NCI-H1436 (cell line): ENCODE measurements at places on chromosomes 1 and 21.

DNA sequence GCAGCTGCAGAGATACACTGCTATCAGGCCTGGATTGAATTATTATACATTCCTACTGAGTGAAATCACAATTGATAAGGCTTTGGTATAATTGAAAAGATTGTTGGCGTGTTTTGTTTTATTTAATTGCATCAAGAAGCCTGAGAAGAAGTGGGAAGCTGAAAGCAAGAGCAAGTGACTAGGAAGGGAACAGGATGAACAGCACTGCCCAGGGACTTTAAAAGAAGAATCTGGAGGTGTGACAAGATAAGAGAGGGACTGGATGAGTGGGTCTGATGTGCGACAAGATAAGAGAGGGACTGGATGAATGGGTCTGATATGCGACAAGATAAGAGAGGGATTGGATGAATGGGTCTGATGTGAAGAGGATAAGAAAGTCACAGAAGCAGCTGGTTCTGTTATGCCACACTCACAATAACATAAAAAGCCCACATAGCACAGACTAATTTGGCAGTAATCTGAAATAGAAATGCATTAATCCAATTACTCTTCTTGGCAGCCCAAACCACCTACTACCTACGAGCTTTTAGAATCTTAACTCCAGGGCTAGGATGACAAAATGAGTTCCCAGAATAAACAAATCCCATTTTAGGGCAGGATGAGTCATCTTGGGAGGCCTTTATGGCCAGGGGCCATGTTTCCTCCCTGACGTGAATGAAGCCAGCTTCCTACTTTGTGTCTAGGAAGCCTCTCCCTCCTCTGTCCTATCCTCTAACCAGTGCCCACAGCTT is 129.7 kb downstream of the DUSP10 start:
- DNase-seq: no peak

DNA sequence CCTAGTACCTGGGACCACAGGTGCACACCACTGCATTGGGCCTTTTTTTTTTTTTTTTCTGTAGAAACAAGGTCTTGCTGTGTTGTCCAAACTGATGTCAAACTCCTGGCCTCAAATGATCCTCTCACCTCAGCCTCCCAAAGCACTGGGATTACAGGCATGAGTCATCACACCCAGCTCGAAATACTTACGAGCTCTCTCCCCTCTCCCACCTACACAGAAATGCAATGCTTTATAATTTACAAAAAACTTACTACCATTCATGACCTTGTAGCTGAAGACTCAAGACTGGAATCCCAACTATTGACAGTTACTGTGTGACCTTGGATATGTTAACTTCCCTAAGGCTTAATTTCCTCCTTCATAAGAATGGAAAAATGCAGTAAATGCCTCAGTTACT is 18.7 kb downstream of the FOXJ3 start:
- no peak for DNase-seq

- no peak for DNase-seq
These were observed 6.2 kb upstream of the MIXL1 start for GRCh38 chr1:226217273-226217672.

- DNase-seq: no peak
These were observed 62.8 kb upstream of the COL11A1 start for GRCh38 chr1:103171041-103171590.

DNA sequence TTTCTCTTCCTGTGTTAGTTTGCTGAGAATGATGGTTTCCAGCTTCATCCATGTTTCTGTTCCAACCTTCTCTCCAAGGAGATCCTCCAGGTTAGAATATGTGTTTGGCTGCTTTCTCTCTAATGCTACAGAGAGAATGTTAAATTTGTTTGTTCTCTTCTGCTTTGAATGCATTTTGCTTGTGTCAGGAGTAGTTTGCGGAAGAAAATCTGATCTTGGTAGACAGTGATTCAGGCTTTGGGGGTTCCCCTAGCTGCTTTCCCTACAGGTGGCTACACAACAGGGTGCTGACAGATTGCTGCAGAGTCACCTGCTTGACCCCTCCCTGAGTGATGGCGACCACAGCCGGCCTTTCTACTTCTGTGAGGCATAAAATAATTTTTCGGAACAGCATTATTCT is 41.8 kb downstream of the MACO1 start:
- no peak for DNase-seq
